Stimulated activated CD4-positive, alpha-beta T cell treated with anti-CD3 and anti-CD28 coated beads, Interleukin-1b, Interleukin-23, amount 100 ng/mL, for 4 hours (primary cell): ENCODE measurements at places on chromosomes 12 and 14.

GRCh38 chr12:2372178-2372577 is 319.4 kb downstream of the CACNA1C start:
- DNase-seq: no peak

- no peak for DNase-seq
Observed at GRCh38 chr12:107443320-107444090, 242.1 kb upstream of the PWP1 start.

DNA sequence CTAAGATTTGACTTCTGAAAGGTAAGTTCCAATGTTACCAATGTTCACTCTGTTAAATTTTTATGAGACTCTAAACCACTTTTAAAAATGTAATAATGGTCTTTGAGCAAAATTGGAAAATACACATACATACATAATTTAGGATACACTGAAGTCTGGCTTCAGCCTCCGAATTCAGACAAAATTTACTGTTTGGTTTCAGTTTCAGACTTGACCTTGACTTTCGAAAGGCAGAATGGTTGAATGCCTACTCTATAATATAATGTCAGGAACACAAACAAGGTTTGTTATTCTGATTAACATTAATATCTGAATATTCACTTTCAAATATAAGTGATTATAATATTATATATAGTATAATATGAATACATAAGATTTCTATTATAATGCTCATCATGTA is 74.1 kb upstream of the KRAS start:
- DNase-seq: no peak

DNA sequence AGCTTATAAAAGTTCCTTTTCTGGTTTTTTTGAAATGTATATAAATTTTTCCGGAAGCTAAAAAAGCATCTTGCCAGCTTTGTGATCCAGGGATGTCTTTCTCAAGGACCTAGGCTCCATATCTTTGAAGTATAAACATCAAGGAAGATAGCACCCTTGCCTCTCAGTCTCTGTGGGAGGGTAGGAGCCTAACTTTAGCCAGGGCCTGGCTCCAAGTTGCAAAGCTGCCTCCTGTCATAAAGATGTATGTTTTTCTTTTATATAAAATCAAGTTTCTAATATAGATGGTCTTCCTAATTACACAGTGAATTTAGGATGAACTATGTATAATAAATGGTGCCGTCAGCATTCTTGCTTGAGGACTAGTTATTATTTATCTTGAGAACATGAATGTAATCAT is 612.6 kb upstream of the USP15 start:
- no peak for DNase-seq

- no peak for DNase-seq
Observed at GRCh38 chr14:28756269-28756883, 10.2 kb upstream of the FOXG1 start.

DNA sequence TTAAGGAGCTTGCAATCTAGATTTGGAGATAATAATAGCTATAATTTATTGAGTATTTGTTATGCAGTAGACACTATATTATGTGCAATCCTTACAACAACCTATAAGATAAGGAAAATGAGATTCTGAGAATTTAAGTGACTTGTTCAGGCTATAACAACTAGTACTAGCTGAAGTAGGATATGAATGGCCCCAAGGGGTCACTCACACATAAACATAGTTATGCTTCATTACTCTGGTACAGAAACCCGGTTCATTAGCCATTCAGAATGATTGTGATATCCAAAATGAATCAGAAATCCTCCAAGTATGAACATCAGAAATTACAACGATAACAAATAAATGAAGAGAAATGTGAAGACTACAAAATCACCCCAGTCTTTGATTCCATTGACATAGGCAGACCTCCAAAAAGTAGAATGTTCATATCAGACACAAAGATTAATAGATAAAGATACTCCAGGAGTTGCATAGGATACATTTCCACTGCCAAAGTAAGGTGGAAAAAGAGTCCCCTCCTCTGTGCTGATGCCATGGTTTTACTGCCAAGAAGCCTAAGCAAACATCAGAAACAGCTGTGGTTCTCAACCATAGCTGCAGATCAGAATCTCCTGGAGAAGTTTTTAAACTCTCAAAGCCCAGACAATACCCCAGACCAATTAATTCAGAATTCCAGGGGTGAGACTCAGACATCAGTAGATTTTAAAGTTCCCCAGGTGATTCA is 8.6 kb upstream of the NID2 start:
- no peak for DNase-seq

GRCh38 chr12:105321125-105321524 is 9.4 kb upstream of the C12orf75 start:
- no peak for DNase-seq

DNA sequence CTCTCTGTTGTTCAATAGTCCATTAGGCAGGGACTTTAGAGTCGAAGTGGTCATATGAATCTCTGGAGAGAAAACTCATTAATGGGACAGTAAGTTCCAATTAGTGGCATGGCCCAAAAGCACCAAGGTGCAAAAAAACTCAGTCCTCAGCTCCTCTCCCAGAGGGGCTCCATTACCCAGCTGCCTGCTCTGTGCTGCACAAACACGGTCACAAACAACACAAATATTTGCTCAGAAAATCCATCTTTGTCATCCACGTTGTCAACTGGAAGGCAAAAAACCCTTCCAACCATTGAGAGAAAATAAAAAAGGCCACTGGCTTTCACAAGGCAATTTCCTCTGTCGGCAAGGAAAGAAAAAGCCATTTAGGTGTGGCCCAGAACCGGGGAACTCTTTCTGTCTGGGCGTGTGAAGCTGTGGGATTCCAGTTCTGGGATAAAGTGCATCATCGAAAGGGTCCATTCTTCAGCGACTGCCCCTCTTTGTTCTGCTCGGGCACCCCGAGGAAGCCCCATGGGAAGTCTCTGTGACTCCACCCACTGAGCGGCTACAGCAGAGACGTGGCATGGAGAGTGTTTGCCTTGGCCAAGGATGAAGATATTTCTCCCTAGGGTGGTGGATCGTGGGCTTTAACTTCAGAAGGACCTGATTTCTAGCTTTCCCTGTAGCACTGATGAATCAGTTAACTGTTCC is 137.6 kb downstream of the VRK1 start:
- no peak for DNase-seq

- no peak for DNase-seq
Observed at GRCh38 chr12:55789893-55790292, 27.6 kb downstream of the SARNP start.

DNA sequence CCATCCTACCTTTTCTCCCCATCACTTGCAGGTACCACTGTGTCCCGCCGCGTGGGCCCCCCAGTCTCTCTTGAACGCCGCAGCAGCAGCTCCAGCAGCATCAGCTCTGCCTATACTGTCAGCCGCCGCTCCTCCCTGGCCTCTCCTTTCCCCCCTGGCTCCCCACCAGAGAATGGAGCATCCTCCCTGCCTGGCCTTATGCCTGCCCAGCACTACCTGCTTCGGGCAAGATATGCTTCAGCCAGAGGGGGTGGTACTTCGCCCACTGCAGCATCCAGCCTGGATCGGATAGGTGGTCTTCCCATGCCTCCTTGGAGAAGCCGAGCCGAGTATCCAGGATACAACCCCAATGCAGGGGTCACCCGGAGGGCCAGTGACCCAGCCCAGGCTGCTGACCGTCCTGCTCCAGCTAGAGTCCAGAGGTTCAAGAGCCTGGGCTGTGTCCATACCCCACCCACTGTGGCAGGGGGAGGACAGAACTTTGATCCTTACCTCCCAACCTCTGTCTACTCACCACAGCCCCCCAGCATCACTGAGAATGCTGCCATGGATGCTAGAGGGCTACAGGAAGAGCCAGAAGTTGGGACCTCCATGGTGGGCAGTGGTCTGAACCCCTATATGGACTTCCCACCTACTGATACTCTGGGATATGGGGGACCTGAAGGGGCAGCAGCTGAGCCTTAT is 9.2 kb downstream of the ARHGAP9 start:
- no peak for DNase-seq

DNA sequence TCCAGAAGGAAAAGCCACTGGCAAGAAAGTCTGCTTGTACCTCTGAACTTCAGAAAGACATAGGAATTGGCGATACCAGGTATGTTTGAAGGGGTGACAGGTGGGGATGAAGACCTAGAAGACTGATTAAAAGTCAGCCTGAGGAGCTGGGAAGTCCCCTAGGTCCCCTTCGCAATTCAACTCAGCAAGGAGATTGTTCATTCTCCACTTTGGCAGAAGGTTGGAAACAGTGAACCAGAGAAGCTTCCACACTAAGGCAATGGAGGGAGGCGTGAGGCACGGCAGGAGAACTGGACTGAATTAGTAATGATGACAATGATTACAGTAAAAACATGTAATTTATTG is 240.3 kb upstream of the TMPO start:
- no peak for DNase-seq

DNA sequence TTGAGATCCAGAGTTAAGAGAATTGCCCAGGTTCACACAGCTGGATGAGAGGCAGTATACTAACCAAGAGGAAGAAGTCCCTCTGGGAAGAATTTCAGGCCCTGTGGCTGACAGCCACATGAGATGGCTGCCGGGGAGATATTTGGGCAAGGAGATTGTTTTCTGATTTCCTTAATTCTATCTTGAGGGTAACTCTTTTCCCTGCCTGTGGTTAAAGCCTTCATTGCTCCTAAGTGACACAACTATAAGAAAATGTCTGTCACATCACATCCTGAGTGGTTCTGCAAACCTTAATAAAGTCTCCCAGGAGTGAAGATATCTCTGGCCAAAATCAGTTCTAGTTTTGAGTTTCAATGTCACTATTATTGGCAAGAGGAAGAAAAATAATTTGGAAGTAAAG is 9.6 kb downstream of the ARHGDIB start:
- DNase-seq: no peak

DNA sequence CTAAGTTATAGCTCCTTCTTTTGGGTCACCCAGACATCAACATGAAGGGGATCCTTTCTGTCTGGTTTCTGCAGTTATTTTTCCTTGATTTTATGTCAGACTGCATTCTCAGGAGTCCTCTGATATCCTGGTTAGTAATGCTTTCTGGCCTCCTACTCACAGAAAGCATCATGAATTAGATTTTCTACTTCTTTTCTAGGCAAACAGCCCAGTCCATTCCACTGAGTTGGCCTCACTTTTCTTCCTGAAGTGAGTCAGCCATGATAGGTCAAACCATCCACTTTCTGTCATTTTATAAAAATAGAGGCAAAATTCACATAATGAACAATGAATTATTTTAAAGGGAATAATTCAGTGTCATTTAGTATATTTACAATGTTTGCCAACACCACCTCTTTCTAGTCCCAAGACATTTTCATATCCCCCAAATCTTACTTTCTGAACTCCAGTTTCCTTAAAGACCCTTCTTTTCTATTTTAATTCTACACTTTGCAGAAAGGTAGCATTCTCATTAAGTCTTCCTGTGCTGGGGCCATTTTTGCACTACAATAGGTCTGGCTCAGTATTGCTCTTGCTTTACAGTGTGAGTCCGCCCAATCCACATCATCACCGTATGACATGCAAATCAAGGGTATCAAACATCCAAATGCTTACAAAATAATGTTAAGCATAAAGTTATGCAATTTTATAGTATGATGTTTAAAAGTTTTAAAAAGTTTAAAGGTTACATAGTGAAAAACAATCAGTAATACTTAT is 95.1 kb downstream of the UNC79 start:
- DNase-seq: no peak

DNA sequence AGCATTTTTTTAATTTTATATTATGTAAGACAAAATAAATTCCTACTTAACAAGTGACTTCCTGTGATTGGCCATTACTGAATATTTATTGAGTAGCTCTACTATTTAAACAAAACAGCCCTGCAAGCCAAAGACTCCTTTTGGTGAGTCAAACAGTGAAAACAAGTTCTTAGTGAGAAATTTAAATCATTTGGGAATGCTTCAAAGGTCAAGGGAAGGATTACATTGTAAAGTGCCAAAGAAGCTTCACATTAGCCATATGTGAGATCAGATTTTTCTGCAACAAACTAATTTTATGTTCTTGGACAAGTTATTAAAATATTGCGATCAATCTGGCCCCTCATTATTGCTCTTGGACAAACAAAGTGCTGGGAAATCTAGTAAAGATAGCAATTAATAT is 795.4 kb upstream of the MGAT4C start:
- DNase-seq: no peak

- no peak for DNase-seq
Observed at GRCh38 chr12:42144158-42144407, 591 bp downstream of the GXYLT1 start.

DNA sequence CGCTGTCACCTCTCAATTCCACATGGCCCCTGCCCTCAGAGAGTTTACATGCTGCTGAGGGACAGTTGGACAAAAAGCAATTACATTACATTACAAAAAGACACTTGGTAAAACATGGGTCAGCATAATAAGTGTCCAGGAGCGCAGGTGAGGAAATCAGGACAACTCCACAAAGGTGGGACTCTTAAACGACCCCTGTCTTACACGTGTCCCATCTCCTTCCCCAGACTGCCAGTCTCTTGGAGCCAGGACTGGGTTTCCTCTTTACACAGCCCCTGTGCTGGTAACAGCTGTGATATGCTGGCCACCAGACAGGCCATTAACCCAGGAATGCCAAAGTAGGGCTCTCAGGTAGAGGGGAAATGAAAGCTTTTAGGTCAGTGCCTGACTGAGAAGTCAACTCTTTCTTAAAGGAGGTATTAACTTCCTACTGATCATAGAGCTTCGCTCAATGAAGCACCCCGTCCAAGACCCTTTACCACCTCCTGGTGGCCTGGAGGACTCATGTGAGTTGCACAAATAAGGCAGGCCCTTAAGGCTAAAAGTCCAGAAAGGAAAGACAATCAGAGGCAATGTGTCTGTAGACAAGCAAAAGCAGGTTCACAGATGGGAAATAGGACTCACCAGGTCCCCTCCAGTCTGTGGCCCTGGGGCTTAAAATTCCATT is 55.5 kb downstream of the ANO2 start:
- no peak for DNase-seq

- DNase-seq: no peak
Observed at GRCh38 chr12:49877066-49877465, 26.6 kb downstream of the FAIM2 start.

GRCh38 chr12:104155711-104156555 is 17.9 kb upstream of the NFYB start:
- DNase-seq: no peak

DNA sequence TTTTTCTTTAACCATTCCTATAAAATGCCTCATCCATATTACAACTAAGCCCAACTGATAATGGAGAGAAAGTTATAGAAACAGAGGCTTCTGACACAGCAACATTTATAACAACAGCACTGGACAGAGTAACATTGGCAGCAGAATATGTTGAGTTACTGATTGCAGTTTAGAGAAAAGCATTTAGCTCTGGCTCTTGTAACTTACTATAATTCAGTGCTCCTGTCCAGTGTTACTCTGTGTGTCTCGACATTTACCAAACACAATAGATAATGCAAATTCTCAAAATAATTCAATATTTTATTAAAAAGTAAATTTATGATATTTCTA is 356.1 kb downstream of the CEP128 start:
- DNase-seq: no peak

- DNase-seq: no peak
Observed at GRCh38 chr12:93849946-93850345, 172.8 kb downstream of the CRADD start.

GRCh38 chr12:34033628-34034296 is 11.5 kb downstream of the ALG10 start:
- no peak for DNase-seq

GRCh38 chr14:89186856-89187376 is 230.1 kb downstream of the FOXN3 start:
- no peak for DNase-seq

- peak; percentile 69 for DNase-seq
Observed at GRCh38 chr12:51368640-51369517, 22.3 kb downstream of the GALNT6 start.

- DNase-seq: no peak
Observed at GRCh38 chr14:104722938-104723650, 935 bp upstream of the ADSS1 start.

- no peak for DNase-seq
Observed at GRCh38 chr14:69483765-69484443, 624 bp upstream of the PLEKHD1 start.
